Left renal pelvis (tissue), 4 donors: ENCODE measurements at places on chromosomes 4 and X. TPM values are rescaled to one million over a fixed set of nuclear protein-coding genes. Genes with fewer than 3 reads are reported as not detected.

DNA sequence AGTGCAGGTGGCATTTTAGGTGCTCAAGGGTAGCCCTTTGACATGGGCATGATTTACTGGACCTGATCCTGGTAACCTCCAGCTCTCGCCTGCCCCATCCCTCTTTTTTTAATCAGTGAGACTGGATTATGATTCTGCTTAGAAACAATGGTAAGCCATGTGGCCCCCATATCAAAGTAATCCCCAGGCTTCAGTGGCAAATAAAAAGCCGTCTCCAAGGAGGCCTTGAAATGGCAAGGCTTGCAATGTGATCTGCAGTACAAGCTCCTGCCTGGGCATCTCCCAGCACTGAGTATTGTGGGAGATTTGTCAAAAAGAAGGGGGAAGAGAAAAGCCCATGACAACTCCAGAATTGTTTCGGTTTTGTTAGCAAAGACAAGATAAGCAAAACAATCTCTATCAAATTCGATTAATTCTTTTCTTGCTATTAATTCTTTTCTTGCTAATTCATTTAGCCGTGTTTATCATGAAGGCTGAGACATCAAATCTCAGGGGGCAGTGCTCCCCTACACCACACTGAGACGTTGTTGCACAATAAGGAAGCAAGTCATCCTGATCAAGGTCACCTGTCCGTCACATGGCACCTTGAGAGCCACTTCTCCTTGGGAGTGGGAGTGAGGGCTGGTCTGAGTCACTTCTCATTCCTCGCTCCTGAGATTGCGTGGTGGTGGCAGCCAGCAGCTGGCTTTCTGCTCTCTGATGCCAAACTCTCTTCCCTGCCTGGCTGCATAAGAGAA, 312.7 kb upstream of the GATB start:
- no peak for DNase-seq

- DNase-seq, result no peak
Measured at GRCh38 chr4:151039733-151040132, 24.6 kb upstream of the LRBA start.

GRCh38 chrX:15194146-15194545, 75.7 kb downstream of the ASB9 start:
- DNase-seq, result no peak

- DNase-seq, result no peak
Measured at GRCh38 chrX:77917294-77917933, 6.9 kb downstream of the ATP7A start.

- no peak for DNase-seq
Measured at GRCh38 chrX:18579495-18579894, 92.4 kb downstream of the RS1 start.

Gene AFF2
- polyA plus RNA-seq, result 10.7 TPM

Gene SGMS2
- 15.2 TPM for polyA plus RNA-seq
